Kidney epithelial cell (primary cell): ENCODE measurements at places on chromosomes 7 and 10. TPM values are rescaled to one million over a fixed set of nuclear protein-coding genes. Genes with fewer than 3 reads are reported as not detected.

- no peak for DNase-seq
Measured at GRCh38 chr10:63238501-63238900, 105.4 kb downstream of the NRBF2 start.

DNA sequence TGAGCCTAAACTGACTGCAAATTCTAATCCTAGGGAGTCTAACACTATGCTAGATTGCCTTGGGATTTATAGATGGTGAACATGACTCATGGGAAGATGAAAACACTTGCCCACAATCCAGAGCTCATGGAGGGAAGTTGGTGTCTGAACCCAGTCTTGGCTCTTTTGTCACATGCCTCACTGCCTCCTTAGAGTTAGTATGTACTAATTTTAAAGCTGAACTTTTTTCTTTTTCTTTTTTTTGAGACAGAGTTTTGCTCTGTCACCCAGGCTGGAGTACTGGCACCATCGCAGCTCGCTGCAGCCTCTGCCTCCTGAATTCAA is 14.4 kb downstream of the MRPL32 start:
- no peak for DNase-seq

DNA sequence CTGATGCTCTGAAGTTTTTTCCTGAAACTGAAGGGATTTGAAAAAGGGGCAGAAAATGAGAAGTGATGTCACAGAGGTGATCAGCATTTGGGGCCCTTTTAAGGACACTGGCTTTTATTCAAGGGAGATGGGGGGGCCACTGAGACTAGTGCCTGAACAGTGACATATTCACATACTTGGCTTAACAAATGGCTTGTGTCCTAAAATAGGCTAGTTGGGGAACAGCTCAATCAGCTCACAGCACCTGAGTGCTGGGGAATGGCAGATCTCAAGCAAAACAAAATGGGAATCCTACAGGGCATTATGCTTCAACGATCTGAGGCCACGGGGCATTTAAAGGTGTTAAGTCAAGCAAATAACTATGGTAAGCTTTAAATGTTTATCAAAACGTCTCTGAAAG is 90.1 kb downstream of the UBE2H start:
- no peak for DNase-seq

DNA sequence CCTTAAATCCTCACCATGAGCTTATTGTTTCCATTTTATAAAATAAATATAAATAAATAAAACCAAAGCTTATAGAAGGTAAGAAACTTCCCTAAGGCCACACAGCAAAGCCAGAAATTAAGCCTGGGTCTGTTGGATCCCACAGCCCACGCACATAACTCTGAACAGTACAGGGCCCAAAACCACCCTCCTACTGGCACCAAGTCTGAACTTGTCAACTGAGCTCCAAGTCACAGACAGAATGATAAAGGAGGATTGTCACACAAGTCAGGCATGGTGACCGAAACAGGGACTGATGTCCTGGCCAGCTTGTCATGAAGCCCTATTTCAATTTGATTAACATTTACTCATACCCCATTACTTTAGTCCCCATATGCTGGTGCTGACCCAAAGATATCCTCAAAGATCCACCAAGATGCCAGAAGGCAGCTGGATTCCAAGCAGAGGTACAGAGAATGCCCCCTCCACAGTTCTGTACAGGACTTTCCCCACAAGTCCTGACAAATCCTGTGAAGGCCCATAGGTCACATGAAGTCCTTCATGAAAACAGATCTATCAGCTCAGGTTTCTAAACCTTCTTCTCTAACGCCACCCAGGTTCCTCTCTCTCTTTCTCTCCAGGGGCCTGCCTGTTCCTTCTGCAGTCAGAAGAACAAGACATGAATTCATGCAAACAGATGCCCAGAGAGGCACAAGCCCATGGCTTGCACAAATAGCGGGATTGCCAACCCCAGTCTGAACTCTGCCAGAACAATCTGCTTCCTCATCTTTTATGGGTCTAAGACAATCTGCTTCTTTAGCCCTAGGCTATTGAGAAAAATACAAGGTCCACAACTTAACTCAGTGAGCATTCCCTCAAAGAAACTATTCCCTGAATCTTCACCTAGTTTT is 60.9 kb downstream of the GLI3 start:
- no peak for DNase-seq

DNA sequence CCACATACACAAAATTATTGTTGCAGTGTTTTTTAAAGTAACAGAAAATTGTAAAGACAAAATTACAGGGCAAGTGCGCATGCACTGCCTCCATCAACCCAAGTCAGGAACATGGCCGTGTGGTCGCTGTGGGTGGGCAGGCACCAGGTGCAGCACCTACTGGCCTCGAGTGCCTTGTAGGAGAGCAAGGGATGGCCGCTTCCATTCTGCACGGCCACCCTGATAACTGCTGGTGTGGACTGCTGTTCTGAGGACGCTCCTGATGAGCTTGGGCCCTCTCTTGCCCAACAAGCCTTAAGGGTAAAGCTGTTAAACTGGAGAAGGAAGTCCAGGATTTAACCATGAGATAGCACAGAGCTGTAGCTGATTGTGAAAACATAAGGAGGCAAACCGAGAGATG is 124.6 kb upstream of the PPP1R9A start:
- DNase-seq = no peak

- DNase-seq = no peak
Measured at GRCh38 chr7:101940830-101941229, 123.4 kb downstream of the CUX1 start.

GRCh38 chr10:45395554-45395953 is 21.5 kb downstream of the ALOX5 start:
- DNase-seq = no peak

DNA sequence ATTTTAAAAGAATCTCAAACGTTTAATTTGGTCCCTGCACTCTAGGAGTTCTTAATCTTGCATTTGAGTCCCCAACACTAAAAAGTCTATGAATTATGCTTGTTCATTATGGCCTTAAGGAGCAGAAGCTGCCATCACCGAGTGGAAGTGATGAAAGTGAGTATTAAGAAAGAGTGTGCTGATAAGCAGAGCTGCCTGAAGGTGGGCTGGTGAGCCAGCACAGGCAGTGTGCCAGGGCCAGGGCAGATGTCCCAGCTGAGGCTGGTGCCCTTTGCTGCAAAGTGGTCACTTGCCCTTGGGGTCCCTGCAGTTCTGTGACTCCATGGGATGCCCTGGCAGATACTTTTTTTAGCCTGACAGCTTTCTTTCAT is 72.9 kb upstream of the LOXL4 start:
- no peak for DNase-seq

GRCh38 chr10:10845826-10846503 is 171.7 kb upstream of the CELF2 start:
- no peak for DNase-seq

DNA sequence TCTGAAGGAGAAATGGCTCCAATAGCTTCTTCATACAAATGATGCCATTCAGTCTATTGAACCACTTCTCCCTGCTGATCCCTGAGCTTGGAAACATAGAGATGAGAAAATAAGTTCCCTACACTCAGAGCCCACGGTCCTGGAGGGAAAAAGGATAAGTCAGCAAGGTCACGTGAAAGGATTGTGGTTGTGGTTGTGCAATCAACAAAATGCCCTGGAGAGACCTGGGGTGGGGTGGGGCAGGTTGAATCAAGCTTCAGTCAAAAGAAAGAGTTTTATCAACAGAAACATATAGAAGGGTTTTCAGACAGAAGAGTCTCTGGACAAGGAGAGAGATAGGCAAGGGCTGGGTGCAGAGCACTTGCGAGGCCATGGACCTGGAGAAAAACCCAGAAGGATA is 30.1 kb downstream of the C10orf90 start:
- DNase-seq = no peak

DNA sequence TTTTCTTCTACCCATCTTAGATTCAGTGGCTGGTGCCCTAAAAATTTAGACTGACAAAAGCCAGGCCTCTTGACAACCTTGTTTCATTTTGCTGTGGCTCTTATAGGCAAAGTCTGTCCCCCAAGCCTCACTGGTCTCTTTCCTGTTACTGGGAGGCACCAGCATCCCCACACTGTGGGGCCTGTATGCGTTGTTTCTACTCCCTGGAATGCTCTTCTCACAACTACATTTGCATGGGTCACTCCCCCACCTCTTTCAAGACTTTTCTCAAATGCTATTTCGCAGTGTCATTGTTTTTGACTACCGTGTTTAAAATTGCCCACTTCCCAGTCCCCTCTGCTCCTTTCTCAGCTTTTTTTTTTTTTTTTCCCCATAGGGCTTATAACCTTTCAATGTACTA is 108.7 kb upstream of the DGKB start:
- DNase-seq = no peak

- no peak for DNase-seq
Measured at GRCh38 chr7:133164498-133164897, 82.6 kb upstream of the CHCHD3 start.

DNA sequence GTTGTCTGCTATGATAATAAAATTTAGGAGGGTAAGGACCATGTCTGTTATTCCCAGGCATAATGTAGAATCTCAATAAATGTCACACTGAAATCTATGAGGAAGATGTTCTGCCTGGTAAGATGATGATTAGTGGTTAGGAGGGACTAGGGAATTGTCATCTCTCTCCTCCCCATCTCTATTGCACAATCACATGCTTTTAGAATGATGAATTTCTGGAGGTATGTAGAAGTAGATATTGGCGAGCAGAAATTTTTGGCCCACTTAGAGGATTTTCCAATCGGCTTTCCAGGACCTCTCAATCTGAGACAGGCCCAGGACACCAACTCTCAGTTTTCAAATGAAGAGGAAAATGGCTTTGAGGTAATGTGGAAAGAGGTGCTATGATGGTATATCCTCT is 2.0 kb upstream of the PITX3 start:
- DNase-seq = no peak

GRCh38 chr7:148814922-148815559 is 69.0 kb downstream of the EZH2 start:
- DNase-seq = no peak

GRCh38 chr7:121371883-121372282 is 24.2 kb downstream of the FAM3C start:
- no peak for DNase-seq

DNA sequence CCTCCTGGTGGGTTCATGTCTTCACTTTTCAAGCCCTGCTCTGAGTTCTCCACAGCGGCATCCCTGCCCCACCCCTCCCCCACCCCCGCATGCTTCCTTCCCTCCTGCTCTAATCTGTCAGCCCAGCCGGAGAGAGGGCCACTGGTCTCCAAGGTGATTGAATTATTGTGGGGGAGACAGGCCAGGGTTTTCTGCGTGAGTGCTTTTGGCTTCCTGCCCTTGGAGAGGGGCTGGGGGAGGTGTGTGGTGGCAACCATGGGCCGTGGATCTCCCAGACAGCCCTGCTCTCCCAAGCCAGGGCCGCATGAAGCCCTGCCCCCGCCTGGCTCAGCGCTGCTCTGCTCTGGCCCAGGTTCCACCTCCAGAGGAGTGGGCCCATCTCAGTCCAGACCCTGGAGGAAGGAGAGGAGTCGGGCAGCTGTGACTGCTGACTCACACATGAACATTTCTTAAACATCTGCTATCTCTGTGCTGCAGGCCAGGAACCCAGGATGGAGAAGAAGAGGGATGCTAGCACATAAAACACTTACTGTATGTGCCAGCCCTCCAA is 109.9 kb downstream of the ZMIZ1 start:
- peak; percentile 86 for DNase-seq

DNA sequence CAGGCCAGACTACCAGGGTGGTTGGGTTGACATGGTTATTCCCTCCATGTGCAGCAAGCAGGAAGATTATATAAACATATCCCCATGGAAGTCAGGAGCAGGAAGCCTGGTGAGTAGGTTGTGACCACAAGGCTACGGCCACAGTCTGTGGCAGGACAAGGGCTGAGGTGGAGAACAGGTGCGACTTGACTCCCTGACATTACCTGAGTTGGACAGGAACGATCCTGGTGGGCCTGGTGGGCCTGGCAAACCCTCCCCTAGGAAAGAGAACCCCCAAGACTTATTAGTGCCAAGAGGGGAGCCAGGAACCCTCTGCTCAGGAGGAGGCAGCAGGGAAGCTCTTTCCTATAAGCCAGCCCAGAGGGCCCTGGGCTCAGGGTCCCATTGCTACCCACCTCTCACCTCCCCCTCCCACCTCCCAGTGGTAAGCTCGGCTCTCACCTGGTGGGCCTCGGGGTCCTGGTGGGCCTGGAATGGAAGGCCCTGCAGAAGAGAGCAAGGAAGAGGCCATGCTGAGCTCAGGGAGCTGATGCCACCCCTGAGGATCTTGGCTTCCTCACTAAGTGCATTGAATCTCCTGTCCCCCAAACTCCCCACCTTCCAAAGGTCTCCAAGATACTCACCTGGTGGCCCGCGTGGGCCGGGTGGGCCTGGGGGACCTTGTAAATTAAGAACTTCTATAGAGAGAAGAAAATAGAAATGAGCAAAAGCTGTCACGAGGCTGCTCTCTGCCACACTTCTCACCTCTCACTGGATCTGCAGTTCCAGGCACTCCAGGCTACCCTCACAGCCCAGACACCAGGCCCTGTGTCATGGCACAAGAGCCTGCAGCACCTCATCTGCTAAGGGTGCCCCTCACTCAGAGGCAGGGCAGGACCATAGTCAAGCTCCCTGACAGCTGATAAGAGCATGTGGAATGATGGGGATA is 44.6 kb downstream of the COL17A1 start:
- no peak for DNase-seq

GRCh38 chr7:118902600-118902999 is 678.1 kb downstream of the ANKRD7 start:
- no peak for DNase-seq

DNA sequence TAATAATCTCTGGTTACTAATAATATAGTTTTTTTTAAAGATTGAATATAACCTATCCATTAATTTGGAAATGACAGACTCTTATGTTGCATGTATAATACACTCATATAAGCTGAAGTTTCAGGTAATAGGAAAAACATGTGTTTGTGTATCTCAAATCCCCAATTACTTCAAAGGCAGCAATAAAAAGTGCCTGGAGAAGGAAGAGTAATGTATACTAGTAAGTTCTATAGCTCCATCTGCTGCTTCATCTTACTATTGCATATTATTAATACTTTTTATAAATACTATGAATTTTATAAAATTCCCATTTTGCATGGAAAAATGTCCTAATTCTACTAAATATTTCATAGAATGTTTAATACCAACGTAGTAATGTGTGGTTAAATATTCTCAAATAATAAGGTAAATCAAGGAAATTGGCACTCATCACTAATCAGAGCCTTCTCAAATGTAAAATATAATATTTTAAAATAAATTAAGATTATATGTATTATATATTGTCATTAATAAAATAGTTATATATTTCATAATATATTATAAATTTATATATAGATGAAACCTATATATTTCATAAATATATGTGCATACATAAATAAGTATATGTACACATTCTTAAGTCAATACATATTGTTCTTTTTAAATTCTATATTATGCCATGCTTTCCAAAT is 311.9 kb downstream of the HGF start:
- no peak for DNase-seq

CPEB3 gene
- 1.2 and 1.3 TPM in 2 replicates for total RNA-seq

SFMBT2 gene
- 3.0 and 3.1 TPM in 2 replicates for total RNA-seq

TAS2R41 gene
- total RNA-seq = not detected in 2 replicates

WEE2 gene
- not detected in 2 replicates for total RNA-seq

PCBD1 gene
- total RNA-seq = 72.9 and 92.2 TPM in 2 replicates

NOBOX gene
- not detected in 2 replicates for total RNA-seq

SPDYE6 gene
- not detected in 2 replicates for total RNA-seq

LRMDA gene
- 18.7 and 24.3 TPM in 2 replicates for total RNA-seq

PSMC2 gene
- total RNA-seq = 110 and 115 TPM in 2 replicates

C7orf25 gene
- 10.5 and 14.4 TPM in 2 replicates for total RNA-seq
